ENCODE measurements at places on chromosomes 7 and 10.

GRCh38 chr7:69436946-69437345 is 161.3 kb upstream of the AUTS2 start:
- no peak for DNase-seq

GRCh38 chr7:104938741-104939390 is 75.1 kb upstream of the KMT2E start:
- no peak for DNase-seq

DNA sequence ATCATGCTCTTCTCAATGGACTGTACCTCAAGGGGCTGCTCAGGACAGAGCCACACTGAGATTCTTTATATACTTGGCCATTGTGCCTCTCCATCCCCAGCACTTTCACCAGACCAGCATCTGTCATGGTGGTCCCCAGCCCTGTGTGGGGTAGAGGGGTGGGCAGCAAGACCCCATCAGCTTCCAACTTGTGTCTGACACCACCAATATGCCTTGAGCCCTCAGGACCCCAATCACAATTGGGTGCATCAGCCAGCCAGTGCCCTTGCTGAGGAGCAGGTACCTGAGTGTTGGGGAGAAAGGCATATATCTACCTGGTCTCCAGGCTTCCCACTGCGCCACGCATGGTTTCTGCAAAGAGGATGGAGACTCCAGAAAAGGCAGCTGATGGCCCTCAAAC is 56.3 kb downstream of the GRID1 start:
- DNase-seq = no peak

GRCh38 chr10:45386657-45387056 is 12.6 kb downstream of the ALOX5 start:
- no peak for DNase-seq

GRCh38 chr7:151429560-151430331 is 10.2 kb downstream of the CRYGN start:
- no peak for DNase-seq
